Mucosa of gallbladder (tissue), 1 donor: ENCODE measurements at places on chromosomes 3 and 15. TPM values are rescaled to one million over a fixed set of nuclear protein-coding genes. Genes with fewer than 3 reads are reported as not detected.
A peak's percentile ranks its signal among the peaks of the same experiment; 100 is the strongest.

DNA sequence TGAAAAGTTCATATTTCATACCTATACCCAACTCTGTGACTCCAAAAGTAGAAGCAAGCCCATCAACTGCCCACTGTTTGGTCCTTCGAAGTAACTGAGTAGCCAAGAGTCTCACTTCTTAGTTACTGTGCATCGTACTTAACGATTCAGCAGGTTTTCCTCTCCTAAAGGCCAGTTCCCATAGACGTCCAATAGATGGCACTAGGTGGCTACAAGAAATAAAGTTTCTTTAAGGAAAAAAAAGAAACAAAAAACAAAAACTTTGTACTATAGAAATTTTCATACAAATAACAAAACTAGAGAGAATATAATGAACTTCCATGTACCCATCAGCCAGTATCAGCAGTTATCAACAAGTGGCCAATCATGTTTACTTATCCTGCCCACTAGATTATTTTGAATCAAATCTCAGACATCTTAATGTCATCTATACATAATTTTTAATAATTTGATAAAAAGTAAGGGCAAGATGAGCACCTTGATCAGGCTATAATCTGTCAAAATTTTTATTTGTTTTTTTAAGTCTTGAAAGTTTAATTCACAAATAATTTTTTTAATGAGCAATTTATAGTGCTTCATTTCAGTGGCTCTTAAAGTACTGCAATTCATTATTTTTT, 63.8 kb upstream of the ACP3 start:
- DNase-seq, result peak; percentile 13

DNA sequence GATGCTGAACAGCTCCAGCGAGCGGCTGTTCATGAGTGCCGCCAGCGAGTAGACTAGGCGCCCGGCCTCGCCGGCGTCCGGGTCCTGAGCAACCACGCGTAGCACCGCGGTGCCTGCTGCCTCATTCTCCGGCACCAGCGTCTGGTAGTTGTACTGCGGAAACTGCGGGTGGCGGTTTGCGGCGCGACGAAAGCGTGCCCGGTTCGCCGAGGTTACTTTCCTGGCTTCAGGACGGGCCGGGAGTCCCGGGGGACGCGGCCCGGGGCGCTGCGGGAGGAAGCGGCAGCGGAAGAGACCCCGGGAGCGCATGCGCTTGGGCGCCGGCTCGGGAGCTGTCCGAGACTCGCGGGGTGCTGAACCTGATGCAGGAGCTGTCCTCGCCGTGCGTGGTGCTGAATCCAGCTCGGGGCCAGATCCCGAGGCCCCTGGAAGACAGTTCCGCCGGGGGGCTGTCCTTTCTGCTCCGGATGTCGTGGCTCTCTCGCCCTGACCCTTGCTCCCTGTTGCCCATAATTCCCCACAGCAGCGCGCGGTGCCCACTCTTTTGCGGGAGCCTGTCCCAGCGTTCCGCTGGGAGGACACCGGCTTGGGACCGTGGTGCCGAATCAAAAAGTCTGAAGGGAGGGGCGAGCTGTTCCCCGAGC, 1.1 kb downstream of the CELSR3 start:
- peak; percentile 70 for DNase-seq

SLC2A2 gene
- 22.4 TPM for total RNA-seq

DNA sequence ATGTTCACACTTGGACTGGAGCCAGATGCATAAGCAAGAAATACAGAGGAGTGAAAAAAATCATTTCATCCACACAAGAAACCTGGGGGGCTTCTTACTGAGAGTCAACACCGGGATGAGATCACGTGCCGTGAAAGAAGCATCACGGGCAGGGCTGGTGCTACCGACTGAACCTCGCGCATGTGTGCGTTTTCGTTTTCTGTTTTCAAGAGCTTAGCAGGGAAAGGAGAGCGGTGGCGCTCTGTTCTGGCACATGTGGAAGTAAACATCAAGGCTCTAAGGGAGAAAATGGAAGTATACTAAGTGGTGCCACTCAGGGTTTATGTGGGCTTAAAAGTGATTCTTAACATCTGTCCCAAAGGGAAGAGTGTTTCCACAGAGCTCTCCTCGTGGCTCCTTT, 55.9 kb downstream of the VGLL4 start:
- DNase-seq, result no peak

DNA sequence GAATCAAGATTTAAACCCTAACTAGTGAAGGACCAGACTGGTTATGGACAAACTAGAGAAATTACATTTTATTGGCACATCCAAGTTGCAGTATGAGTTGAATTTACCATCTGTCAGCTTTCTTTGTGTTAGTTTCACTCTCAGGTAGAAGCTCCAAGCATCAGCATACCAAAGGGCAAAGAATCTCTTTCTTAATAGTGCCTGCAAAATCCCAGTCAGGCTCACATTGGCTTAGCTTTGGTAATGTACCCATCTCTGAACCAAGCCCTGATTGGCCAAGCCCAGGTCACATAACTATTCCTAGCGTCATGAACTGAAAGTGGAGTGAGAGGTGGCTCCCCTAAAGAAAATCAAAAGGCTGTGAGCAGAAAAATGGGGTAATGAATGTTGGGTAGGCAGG, 66.9 kb downstream of the CCNL1 start:
- DNase-seq, result no peak

ANKUB1 gene
- not detected for total RNA-seq

SCG3 gene
- total RNA-seq, result 0.40 TPM

C3orf20 gene
- not detected for total RNA-seq

DCLK3 gene
- total RNA-seq, result 0.12 TPM

GRCh38 chr15:89631902-89632264, 23.4 kb downstream of the KIF7 start:
- DNase-seq, result no peak

GRCh38 chr3:150138824-150139223, 168.1 kb upstream of the PFN2 start:
- DNase-seq, result no peak

SNTN gene
- total RNA-seq, result not detected

GRCh38 chr3:101876142-101876541, 26.8 kb downstream of the NFKBIZ start:
- no peak for DNase-seq
